ENCODE measurements at places on chromosomes 4 and X. TPM values are rescaled to one million over a fixed set of nuclear protein-coding genes. Genes with fewer than 3 reads are reported as not detected.

Gene OTUD6A
- total RNA-seq = not detected

Gene TMPRSS11D
- not detected for total RNA-seq

Gene SPINK2
- not detected for total RNA-seq

Gene AVPR2
- 0.12 TPM for total RNA-seq

Gene EGFL6
- total RNA-seq = not detected

Gene CENPVL2
- not detected for total RNA-seq

Gene MAGEA12
- not detected for total RNA-seq

Gene PASD1
- not detected for total RNA-seq

Gene CNGA2
- total RNA-seq = not detected
